ENCODE measurements at places on chromosomes 4 and X. TPM values are rescaled to one million over a fixed set of nuclear protein-coding genes. Genes with fewer than 3 reads are reported as not detected.

The NDP gene
- not detected for total RNA-seq

The AVPR2 gene
- total RNA-seq: 4.7 TPM

The LPAR4 gene
- not detected for total RNA-seq

The CXCL6 gene
- total RNA-seq: 0.37 TPM

The CLDN2 gene
- 0.17 TPM for total RNA-seq
